ENCODE measurements at places on chromosomes 12 and 14. TPM values are rescaled to one million over a fixed set of nuclear protein-coding genes. Genes with fewer than 3 reads are reported as not detected.

RNASE3 gene
- total RNA-seq, result not detected

CPNE6 gene
- total RNA-seq, result not detected

GCH1 gene
- total RNA-seq, result 15.0 TPM

PTGDR gene
- 0.23 TPM for total RNA-seq

RNU4-1 gene
- total RNA-seq, result not detected

ANKRD33 gene
- 1.7 TPM for total RNA-seq

RNF212B gene
- not detected for total RNA-seq

Measured in GM23338 (cell line).